ENCODE measurements at places on chromosomes 13 and 19.

GRCh38 chr13:111248822-111249221 lies 71.6 kb upstream of the TEX29 start:
- no peak for DNase-seq

- DNase-seq, result no peak
These were observed 41.9 kb upstream of the POSTN start for GRCh38 chr13:37640499-37640898.

- no peak for DNase-seq
These were observed at the start of gene CBLC for GRCh38 chr19:44777715-44778347. Gene CBLC (plus strand): TSS chr19:44777890. CDS start chr19:44777932, 42 bp downstream.

- peak; percentile 34 for DNase-seq
These were observed 792 bp upstream of the LENG8 start for GRCh38 chr19:54448040-54448773.

- peak; percentile 37 for DNase-seq
These were observed 82.3 kb upstream of the C1QTNF9B start for GRCh38 chr13:23979361-23980159.

DNA sequence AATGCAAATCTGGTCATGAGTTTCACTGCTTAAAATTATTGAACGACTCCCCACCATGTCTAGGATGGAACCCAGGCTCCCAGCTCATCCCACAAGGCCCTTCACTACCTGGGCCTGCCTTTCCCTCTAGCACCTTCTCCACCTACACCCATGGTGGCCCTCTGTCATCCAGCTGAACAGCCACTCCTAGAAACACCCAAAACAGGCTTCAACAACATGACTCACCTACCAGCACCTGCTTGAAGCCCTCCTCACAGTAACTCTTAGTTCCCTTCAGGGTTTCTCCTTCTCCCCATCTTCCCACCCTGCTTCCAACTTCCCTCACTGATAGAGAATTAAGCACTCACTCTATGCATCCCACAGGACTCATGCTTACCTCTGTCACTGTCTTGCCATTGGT lies 6.6 kb upstream of the IGFL2 start:
- DNase-seq, result no peak

All from activated CD4-positive, alpha-beta T cell treated with anti-CD3 and anti-CD28 coated beads, Interleukin-2, amount 10 ng/mL, durations not matched to agents 7 days and 5 days (primary cell).